ENCODE measurements at places on chromosomes 5 and 9.

DNA sequence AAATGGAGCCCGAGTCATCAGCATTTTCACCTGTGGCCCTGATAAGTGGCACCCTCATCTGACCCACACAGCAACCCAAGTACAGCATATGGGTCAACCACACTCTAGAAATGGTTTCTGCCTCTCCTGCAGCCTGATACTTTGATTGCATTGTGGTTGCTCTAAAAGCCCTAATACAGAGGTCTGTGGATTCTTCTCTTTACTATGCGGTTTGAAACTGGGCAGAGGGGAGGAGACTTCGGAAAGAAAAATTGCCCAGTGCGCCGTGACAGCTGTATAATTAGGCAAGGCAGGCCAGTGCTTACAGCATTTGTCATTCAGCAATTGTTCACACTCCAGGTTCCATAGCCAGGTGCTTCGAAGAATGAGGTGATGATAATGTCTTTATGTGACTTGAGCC, 361.0 kb downstream of the NFIB start:
- no peak for DNase-seq

GRCh38 chr9:105855987-105856386, 161.6 kb downstream of the TMEM38B start:
- DNase-seq: no peak

GRCh38 chr9:19770973-19771372, 17.9 kb downstream of the SLC24A2 start:
- no peak for DNase-seq

- DNase-seq: no peak
Observed at GRCh38 chr5:67353500-67354450, 157.2 kb upstream of the CD180 start.

DNA sequence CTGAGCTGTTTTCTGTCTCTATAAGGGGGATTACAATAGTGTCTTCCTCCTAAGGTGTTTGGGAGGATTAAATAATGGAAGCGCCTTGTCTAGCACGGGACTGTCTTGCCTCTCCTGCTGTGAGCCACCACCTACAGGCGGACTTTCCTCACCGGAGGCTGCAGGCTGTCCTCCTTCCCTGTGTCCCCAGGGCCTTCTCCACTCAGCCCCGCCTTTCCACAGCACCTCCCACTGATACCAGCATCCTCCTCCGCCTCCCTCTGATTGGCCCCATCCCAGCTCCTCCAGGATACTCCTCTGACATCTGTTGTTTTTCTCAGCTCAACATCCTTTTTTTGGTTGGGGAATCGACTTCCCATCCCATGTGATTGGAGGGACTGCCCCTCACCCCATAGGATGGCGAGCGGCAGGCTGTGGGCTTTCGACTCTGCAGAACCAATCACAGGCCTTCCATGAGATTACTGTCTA, 851 bp upstream of the ZDHHC12 start:
- no peak for DNase-seq

- DNase-seq: no peak
Observed at GRCh38 chr5:141095263-141095641, 837 bp downstream of the PCDHB2 start.

GRCh38 chr5:126801992-126802294, 25.0 kb downstream of the LMNB1 start:
- no peak for DNase-seq

DNA sequence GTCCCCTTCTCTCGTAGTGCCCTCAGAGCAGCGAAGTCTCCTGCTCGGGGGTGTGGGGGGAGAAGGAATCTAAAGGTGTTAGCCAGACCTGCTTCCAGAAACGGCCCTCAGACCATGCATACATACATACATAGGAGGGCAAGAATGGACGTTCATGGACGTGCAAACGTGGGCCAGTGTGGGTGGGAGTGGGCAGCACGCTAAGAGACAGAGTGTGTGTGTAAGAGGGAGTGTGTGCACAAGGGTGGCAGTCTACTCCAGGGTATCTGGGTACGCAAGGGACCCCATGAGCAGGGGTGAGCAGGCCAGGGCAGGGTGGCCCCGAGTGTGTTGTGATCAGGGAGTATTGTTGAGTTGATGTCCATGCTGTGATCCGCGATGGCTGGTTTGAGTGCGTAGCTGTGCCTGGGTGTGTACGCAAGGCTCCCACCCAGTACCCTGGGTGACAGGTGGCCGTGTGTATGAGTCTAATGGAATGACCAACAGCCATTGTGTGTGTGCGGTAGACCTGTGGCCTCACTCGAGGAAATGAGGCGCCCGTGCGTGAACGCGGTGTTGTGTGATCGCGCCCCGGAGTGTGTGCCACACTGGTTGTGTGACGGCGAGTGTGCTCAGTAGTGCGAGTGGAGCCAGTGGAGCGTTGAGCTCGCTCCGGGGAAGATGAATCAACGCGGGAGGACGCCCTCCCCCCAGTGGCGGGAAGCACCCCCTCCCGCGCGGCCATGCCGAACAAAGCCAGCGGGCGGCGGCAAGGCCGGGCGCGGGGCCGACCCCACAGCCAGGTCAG, 826 bp downstream of the GPRIN1 start:
- DNase-seq: no peak

DNA sequence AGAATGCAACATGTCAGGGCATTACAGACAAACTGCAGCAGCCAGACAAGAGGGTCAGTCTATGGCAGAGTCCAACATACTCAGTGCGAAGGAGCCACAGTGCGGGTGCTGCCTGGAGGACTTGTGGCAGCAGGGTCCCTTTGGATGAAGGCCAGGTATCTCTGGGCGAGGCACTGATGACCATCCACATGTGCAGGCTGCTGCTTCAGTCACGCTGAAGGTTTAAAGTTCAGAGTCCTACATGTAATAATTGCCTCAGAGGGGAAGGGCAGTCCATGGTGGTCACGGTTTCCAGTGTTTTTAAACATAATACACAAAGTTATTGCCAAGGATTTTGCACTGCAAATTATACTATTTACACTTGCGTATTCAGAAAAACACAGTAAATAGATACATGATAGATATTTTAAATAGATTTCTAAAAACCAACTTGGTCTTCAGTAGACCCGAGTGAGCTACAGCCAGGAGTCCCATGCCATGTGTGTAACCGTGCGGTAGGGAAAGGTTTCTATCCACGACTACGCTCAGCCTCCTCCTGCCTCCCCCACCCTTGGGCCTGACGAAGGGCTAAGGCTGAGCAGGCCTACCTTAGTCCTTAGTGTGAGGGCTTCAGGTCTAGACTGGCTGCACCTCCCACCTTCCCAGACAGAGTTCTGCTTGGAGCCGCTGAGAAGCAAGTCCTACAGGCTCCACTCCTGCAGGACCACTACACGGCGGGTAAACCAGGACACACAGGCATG, 76.2 kb downstream of the GPR21 start:
- no peak for DNase-seq

- no peak for DNase-seq
Observed at GRCh38 chr9:72880821-72881220, 72.0 kb downstream of the ALDH1A1 start.

- no peak for DNase-seq
Observed at GRCh38 chr5:14173377-14174229, 30.5 kb downstream of the TRIO start.

DNA sequence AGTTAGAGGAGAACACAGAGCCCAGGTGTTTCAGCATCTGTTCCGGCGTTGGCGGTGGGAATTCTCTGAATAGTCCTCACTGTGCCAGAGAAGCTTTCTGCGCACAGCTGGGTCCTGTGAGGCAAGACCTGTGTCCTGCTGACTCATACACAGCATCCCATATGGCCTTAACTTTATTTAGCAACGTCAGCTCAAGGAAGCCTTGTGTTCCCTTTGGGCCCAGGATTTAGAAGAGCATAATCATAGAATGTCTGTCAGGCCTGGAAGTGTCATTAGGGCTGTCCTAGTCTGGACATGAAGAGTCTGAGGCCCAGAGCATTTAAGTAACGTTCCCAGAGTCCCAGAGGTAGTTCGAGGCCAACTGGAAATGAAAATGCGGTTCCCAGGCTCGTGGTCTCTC, 188.6 kb upstream of the DMRT1 start:
- no peak for DNase-seq

GRCh38 chr9:136653323-136654079, 9.2 kb upstream of the EGFL7 start:
- no peak for DNase-seq

DNA sequence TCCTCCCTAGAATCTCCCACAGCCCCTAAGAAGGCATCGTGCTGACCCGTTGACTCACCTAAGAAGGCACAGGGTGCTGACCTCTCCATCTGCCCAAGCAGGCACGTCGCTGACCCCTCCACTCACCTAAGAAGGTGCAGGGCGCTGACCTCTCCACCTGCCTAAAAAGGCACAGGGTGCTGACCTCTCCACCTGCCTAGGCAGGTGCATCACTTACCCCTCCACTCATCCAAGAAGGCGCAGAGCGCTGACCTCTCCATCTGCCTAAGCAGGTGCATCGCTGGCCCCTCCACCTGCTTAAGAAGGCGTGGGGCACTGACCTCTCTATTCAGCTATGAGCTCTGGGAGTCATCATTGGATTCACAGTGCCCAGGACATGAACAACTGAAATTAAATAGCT, 54.4 kb upstream of the FCN1 start:
- no peak for DNase-seq

GRCh38 chr9:97504381-97505216, 3.1 kb downstream of the TMOD1 start:
- DNase-seq: no peak

DNA sequence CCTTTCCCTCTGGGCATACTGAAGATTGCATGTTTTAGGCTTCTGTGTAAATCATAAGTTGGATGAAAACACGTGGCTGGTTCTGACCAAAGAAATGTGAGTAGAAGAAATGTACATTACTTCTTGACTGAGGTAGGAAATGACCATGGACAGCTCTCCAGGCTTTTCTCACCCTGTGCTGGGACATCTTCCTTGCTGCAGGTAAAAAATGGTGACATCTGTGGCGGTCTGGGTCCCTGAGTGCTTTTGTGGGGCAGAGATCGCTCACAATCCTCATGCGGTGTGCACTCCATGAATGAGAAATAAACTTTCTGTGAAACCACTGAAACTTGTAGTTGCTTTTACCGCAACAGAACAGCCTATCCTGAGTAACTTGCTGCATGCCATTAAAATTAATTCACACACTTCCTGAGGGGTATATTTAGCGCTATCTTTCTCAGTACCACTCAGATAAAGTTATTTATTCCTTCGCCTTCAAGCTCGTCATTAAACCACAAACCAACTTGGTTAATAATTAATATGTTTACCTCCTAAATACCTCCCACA, 730.4 kb downstream of the EFNA5 start:
- DNase-seq: no peak

DNA sequence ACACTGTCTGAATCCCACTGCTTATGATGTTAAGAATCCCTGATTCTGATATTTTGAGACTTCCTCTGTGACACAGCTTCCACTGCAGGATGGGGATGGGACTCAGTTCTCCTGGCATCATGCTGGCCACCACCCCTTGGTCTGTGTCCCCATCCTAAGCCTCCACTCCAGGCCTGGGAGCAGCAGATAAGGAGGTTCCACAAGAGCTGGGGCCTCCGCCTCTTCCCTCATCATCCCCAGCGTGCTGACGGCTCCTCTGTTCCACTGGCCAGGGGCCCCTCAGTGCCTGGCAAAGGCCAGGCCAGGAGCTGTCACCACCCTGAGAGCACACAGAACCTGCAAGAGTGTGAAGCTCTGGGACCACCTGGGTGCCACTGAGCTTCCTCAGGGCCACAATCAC, 40.6 kb downstream of the CAMK2A start:
- no peak for DNase-seq

DNA sequence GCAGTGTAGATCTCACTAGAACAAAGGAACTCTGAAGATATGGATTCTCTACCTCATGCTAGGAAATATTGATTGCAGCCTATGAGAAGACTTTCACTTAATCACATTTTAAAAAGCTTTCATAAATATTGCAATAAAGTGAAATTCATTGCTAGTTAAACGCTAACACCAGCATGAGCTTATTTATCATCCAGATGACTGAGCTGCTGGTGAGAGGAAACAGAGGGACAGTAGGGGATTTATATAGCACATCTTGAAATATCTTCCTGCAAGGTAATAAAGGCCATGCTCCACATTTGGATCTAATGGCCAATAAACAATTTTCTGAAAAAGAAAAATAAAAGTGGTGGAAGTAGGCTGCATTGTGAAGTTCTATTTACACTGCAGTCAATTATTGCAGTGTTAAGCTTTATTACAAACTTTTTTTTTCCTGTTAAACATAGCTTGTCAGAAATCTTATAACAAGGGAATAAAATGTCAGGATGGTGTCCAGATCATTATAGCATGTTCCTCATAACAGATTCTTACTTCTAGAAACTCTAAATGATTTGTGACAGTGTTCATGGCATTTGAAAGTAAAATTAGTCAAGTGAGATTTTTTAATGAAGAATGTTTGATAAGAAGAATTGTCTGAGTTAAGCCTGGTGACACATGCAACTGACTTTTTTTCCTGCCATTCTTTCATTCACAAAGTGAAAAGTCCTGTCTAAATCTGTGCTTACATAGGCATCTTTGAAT, 342.6 kb downstream of the DMAC1 start:
- DNase-seq: no peak

- DNase-seq: no peak
Observed at GRCh38 chr5:76162335-76162734, 79.2 kb downstream of the SV2C start.

- no peak for DNase-seq
Observed at GRCh38 chr5:157827423-157827822, 31.5 kb downstream of the CLINT1 start.

- no peak for DNase-seq
Observed at GRCh38 chr9:20238921-20239320, 383.4 kb downstream of the MLLT3 start.

- DNase-seq: no peak
Observed at GRCh38 chr9:15146268-15146700, 160.7 kb downstream of the TTC39B start.

DNA sequence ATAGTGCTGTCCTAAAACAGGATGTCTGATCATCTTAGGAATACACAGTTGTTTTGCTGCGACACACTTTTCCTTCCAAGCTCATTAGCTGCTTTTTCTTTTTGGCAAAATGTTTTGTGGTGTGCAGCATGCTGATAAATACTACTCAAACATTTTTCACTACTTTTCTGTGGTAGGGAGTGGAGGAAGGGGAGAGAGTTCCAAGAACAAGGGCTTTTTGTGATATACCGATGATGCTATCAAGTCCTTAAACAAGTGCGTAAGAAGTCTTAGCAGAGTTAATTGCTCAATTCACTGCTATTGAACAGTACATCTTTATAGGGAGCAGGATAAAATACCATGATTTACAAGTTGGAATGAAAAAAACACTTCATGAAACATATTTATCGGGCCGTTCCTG, 23.6 kb upstream of the TEK start:
- no peak for DNase-seq

DNA sequence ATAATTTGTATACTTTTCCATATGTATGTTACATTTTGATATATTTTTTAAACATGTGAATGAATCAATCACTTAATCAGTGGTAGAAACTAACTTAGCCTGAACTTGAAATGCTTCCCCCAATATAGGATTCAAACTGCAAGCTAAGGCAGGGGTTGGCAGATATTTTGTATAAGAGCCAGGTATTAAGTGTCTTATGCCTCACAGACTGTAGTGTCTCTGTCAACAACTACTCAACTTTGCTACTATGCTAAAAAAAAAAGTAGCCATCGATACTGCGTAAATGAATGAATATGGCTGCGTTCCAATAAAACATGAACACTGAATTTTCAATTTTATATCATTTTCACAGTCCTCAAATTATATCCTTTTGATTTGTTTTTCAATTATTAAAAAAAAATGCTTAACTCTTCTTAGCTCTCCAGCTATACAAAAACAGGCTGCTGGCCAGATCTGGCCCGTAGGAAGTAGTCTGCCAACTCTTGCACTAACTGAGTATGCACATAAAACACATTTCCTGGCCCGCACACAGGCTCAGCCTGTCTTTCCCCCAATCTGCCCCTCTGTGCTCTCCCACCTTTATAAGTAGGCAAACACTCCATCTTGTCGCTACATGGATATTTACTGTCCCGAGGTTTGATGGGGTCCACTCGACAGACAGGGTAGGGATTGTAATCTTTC, 91.8 kb downstream of the SAXO1 start:
- no peak for DNase-seq
